ENCODE measurements at places on chromosomes 13 and 19.

- no peak for DNase-seq
These were observed 8.2 kb downstream of the NFIC start for GRCh38 chr19:3374369-3375112.

GRCh38 chr13:77136902-77137420 is 110.0 kb upstream of the FBXL3 start:
- DNase-seq = no peak

DNA sequence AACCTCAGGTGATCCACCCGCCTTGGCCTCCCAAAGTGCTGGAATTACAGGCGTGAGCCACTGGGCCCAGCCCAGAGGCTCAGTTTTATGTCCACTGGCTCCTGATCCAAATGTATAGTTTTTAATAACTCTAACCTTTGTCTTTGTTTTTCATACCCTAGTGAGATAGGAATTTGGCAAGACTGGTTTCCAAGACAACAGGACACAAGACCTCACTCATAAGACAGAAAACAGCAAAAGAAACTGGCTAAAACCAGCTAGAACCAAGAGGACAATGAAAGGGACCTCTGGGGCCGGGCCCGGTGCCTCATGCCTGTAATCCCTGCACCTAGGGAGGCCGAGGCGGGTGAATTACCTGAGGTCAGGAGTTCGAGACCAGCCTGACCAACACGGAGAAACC is 27.6 kb downstream of the CPT1C start:
- DNase-seq = no peak

DNA sequence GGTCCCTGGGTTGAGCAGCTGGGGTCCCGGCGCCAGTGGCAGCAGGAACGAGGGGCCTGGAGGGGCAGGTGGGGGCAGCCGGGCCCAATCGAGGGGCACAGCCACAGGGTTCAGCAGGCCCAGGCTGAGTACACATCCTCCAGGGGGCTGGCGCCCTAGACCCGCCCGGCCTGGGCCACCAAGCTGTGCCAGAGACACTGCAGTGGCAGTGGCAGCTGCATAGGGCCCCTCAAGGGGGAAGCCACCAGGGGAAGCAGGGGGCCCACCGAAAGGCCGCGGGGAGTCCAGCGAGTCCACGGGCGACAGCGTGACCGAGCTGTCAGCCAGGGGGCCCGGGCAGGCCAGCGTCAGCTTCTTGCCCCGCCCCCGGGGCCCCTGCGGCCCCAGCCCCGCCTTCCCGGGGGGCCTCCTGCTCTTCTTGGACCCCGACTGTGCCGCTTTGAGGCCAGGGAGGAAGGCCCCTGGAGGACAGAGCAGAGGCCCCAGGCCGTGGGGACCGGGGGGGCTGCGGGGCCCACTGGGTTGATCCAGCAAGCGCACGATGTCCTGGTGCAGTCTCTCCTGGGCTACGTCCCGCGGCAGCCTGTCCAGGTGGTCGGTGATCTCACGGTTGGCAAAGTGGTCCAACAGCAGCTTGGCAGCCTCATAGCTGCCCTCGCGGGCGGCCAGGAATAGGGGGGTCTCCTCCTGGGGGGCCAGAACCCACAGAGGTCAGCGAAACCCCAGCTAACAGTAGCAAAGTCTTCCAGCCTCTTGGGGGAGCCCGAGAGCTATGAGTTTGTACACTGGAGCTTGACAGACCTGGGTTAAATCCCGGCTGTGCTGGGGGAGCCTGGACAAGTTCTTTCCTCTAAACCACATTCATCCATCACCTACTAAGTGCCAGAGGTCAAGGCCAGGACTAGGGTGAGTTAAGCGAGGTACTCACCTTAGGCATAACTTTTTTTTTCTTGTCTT is 39.5 kb downstream of the NOTCH3 start:
- no peak for DNase-seq

GRCh38 chr13:72457151-72457550 is 270.3 kb downstream of the MZT1 start:
- no peak for DNase-seq

DNA sequence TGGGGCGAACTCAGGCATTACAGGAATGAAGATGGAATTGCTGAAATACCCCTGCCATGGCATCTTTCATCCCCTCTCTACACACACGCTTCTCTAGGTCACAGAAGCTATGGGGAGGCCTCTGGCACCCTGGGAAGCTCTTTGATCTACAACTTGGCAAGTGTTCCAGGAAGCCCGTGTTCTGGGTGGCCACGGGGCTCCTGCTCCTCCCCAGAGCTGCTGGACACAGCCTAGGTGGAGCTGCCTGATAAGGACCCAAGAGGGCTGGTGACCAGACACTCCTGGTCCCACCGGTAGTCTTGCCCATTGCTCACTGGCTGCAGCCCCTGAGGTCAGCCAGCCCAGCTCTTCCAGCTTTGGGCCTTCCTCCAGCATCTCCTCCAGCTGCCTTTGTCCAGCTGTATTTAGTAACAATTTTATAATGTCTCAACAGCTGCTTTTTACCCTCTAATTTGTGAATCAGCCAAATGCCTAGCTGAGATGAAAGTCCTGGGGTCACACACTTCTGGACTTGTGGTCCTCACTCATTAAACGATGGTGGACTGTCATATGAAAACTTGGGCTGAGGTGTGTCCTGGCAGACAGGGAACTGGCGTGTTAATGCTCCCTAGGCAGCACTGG is 72.8 kb upstream of the SPATA13 start:
- DNase-seq = no peak

DNA sequence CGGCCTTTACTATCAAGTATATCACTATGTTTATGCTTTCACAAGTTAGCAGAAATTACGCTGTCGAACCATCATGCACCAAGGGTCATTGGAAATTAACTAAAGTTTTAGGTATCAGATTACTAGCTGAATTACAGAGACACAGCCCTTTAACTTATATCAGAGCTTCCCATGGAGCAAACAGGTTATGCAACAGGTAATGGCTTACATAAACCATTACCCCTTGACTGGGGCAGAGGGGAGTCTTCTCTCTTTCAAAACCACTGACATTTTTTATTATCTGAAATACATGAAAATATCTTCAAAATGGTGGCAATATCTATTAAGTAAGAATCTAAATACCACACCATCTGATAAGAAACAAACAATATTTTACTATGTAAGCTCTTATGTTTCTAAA is 1692.9 kb upstream of the SLC10A2 start:
- no peak for DNase-seq

GRCh38 chr13:80010286-80010831 is 330.6 kb downstream of the SPRY2 start:
- no peak for DNase-seq

GRCh38 chr13:73177916-73178565 is 119.2 kb downstream of the KLF5 start:
- DNase-seq = no peak

GRCh38 chr13:73025217-73026012 is 33.4 kb upstream of the KLF5 start:
- DNase-seq = no peak

DNA sequence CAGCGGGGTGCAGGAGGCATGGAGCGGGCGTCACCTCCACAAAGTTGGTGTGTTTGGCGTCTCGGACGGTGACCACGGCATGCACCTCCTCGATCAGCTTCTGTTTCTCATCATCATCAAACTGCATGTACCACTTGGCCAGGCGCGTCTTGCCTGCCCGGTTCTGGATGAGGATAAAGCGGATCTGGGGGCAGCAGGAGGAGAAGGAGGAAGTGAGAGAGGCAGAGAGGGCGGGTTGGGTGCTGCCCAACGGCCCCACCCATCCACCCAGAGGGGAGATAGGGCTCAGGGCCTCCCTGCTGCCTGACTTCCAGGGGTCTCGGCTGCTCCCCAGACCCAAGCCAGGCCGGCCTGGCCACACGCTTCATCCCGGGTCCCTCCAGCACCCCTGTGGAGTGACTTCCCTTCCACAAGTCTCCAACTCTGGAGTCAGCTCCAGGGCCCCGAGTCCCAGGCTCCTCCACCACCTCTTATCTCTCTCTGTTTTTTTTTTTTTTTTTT is 4.6 kb downstream of the AP2S1 start:
- no peak for DNase-seq

DNA sequence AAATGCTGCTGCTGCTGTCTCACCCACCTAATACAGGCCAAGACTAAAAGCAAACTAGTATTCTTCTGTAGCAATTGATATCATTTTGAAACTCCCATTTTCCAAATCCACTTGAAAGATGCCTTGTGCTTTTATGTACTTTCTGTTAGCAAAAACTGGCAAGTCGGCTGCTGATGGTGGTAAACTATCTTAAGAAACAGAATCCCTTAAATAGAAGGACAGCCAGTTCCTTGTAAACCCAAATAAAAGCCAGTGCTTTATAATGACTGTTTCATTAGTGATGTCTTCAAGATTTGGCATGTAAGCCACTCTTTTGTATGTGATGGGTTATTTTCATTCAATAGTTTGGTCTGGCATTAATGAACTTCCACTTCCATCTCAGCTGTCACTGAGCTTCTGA is 5.2 kb downstream of the FAM124A start:
- no peak for DNase-seq

GRCh38 chr19:5143471-5144411 is 174.8 kb downstream of the KDM4B start:
- no peak for DNase-seq

DNA sequence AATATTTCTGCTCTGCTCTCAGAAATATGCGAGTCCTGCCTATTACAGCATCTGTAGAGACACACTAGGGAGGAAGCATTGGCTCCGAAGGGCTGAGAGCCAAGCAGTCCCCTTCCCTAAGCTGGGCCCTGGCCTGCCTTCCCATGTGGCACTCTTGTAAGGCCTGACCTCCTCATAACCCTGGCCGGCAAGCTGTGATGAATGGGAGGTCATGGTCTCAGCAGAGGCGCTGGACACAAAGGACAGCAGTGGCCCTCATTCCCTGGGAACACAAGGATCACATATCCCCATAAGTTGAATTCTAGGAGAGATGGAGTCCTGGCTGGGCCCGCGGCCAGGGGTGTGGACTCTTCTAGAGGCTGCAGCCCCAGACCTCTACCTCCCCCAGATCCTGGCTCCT is 483.3 kb downstream of the ZNF536 start:
- DNase-seq = no peak

DNA sequence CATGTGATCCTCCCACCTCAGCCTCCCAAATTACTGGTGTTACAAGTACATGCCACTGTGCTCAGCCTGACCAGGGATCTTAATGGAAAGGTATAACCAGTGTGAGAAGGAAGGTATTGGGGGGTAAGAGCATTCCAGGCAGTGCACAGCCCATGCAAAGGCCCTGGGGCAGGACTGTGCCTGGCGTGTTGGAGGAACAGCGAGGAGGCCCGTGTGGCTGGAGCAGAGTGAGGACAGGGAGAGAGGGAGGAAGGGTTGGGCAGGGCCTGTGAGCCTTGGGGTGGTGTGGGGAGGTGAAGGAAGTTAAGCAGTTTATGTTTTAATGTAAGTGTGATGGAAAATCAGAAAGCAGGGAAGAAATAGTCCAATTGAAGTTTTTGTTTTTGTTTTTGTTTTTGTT is 1.6 kb downstream of the TMIGD2 start:
- DNase-seq = no peak

DNA sequence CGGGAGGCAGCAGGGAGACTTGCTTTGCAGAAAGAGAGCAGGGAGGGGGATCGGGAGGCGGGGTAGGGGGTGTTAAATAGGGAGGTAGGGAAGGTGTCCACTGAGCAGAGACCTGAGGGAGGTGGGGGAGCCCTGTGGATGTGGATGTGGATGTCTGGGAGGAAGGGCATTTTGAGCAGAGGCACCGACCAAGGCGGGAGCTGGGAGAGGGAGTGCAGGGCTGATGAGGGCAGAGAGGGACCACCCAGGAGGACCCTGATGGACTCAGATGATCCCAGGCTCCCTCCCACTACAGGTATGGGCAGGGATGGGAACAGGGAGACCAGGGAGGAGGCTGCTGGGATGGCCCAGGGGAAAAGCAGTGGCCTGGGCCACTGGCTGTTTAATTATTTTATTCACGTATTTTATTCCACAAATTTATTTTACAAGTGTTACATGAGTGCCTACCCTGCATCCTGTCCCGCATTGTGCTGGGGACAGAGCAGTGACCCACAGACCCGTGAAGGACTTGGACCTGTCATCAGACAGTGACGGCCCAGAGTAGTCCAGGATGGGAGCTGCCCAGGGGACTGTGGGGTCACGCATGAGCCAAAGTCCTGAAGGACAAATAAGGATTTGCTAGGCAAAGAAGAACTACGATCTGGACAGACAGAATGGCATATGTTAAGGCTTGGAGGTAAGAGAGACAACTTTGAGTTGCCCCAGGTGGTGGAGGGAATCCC is 5.3 kb downstream of the GRAMD1A start:
- DNase-seq = no peak

DNA sequence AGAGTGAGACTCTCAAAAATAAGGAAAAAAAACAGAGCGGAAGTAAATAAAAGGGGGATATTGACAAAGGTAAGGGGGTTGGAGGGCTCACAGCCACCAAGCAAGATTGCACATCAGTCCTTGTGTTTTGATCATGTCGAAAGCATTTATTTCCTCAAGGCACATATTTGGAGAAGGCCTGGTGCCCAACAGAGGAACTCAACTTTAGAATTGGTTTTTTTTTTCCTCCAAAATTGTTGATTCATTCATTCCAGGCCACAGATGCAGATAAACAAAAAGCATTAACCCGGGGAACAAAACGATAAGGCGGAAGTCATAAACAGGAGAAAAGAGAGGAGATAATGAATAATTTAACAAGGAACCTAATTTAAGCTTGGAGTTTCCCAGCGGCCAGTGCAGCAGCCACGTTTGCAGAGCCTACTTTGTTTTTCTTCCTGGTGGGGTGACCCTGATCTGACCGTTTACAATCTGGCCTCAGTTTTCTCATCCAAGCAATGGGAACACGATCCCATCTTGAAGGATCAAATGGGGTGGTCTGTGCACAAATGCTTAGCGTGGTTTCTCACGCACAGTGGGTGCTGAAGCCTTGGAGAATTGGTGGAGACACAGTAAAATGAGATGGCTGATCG is 2.1 kb upstream of the PTPRS start:
- no peak for DNase-seq

GRCh38 chr13:57604442-57604841 is 27.1 kb upstream of the PCDH17 start:
- DNase-seq = no peak

DNA sequence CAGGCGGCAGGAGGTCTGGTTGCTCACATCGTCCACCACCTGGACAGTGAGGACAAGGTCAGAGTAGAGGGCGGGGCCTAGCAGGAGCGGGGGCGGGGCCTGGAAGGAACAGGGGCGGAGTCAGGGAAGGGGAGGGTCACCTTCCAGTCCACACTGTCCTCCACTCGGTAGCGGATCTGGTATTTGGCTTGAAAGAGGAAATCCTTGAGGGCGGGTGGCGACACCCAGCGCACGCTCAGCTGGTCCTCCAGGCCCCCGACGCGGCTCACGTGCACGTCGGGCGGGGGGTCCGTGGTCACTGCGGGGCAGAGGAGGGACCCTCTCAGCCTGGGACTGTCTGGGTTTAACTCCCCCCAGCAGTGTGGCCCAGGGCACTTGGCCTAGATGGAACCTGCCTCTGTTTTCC is 8.2 kb downstream of the REX1BD start:
- peak; percentile 1 for DNase-seq

DNA sequence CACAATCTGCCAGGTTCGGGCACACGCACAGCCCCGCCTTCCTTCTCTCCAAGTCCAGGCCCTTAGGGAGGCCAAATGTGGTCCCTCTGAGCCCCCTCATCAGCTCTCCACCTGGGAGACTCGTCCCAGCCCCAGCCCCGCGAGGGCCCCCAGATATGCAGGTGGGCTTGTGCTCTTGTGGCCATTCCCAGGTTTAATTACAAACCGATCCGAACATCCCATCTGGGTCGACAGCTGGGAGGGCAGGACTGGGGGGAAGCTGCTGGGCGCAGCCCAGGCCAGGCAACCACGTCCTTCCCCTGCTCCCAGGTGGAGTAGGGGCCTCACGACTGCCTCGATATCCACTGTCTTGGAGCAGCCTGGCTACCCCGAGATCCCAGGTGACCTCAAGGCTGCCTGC is 7.5 kb upstream of the C2CD4C start:
- no peak for DNase-seq

- peak; percentile 90 for DNase-seq
These were observed 9.6 kb downstream of the GIPR start for GRCh38 chr19:45677351-45678230.
